ENCODE measurements at places on chromosomes 4 and X.
A peak's percentile ranks its signal among the peaks of the same experiment; 100 is the strongest.

DNA sequence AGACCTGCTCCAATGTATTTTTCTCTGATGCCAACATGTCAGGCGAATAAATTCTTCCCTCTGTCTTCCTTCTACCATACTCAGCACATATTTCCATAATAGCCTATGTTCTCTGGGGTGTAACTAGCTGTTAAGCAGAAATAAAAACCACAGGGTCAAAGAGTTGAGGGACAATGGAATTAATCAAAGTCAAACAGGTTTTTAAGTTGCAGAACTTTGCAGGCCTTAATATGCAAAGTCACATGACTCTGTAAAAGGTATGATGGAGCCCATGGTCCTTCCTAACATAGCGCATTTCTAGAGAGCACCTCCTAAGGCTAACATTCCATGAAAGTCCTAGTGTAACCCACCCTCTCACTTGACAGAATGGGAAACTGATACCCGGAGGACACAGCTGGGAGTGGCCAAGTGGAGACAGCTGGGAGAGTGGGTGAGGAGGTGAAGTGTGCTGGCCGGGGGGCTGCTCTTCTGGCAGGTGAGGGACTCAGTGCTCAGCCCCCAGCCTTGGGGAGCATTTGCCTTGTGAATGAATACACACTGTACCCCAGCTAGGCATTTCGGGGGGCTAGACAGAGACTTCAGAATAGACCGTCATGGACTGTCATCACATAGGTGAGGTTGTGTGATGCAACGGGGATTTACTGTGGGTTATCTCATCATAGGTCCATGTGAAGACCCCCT, 8.4 kb upstream of the SORCS2 start:
- DNase-seq, result no peak

- no peak for DNase-seq
These were observed 646.6 kb downstream of the ANKRD50 start for GRCh38 chr4:124065936-124066335.

GRCh38 chr4:77959566-77960338, 97.1 kb downstream of the MRPL1 start:
- peak; percentile 20 for DNase-seq

DNA sequence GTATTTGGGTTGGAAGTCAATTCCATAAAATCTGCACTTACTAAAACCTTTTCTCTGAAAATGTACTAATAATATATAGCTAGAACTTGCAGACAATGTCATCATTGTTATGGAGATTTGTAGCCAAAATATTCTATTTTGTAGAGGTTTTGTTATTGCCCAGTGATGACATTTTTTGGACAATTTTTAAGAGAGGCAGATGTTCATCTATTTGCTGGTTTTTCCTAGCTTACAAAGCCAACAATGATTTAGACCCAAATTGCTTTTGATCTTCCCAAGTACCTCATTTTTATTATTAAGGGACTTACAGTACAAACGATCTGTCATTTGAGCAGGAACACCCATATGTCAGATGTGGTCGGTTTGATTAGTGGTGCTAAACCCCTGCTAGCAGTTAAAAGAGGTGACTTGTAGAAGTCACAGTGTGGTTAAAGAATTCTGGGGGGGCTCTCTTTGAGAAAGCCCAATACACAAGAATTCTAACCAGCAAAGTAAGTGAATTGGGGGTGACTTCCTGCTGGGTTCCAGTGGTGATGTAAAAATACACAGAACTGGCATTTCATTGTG, 136.2 kb downstream of the KIT start:
- DNase-seq, result no peak

GRCh38 chr4:163380703-163381102, 37.0 kb downstream of the NPY5R start:
- DNase-seq, result no peak

GRCh38 chrX:358651-359143, 28.0 kb downstream of the PPP2R3B start:
- no peak for DNase-seq

GRCh38 chr4:80268936-80269335, 2.5 kb downstream of the FGF5 start:
- DNase-seq, result no peak

DNA sequence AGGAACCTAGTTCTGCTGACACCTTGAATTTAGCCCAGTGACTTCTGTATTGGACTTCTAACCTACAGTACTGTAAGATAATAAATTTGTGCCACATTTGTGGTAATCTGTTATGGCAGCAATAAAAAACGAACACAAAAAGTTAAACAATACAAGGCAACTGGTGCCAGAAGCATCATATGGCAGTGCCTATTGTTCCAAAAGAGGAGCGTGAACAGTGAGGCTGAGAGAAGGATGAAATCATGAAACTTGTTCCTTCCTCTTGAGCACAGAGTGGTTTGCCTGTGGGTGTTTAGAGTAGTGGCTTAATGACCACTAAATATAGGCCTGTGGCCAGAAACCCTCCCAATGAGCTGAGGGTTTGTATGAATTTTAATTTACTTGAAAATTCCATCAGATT, 69.7 kb upstream of the PGRMC2 start:
- no peak for DNase-seq

GRCh38 chr4:180550106-180550505, 1693.1 kb upstream of the TENM3 start:
- DNase-seq, result no peak
